Right atrium auricular region (tissue), 2 donors: ENCODE measurements at places on chromosomes 16 and 17. TPM values are rescaled to one million over a fixed set of nuclear protein-coding genes. Genes with fewer than 3 reads are reported as not detected.

The FA2H gene
- not detected for total RNA-seq

DNA sequence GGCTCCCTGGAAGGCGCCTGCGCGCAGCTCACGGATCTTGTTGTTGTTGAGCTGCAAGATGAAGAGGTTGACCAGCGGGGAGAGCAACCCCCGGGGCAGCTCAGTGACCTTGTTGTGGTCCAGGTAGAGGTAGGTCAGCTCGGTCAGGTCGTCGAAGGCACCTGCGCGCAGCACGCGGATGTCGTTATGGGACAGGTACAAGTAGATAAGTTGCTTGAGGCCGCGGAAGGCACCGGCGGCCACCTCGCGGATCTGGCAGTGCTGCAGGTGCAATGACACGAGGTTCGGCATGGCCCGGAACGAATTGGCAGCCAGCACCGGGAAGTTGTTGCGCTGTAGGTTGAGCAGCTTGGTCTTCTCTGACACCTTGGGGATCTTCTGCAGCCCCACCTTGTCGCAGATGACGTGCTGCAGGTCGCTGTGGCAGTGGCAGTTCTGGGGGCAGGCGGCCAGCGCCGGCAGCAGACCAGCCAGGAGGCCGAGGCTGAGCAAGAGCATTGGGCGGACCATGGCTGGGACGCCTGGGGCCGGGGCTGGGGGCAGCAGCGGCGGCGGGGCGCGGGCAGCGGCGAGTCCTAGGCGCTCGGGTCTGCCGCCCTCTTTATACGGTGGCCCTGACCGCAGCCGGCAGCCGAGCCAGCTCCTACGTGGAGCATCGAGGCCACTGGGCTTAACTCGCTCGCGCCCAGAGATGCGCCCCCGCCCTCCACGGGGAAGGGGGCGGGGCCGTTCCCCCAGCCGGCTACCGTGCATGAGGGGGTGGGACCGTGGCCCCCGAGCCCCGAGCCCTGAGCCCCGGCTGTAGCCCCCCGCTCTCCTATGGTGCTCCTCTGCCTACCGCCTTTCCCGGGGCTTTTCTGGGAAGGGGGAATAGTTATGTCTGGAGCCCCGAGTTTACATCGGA lies at the start of gene CHAD:
Gene CHAD (minus strand): TSS at position 577 of the 904 bp plus-strand sequence. CDS start 67 bp downstream, at position 510.
- no peaks in the 10 kb centered on the region for H3K4me1 ChIP-seq
- no peak for DNase-seq
- H3K27ac ChIP-seq, result no peak within 1 kb of the TSS
- peak within 1 kb of the TSS; percentile 27 for H3K4me3 ChIP-seq
- H3K27me3 ChIP-seq, result no peaks in the 10 kb centered on the region

DNA sequence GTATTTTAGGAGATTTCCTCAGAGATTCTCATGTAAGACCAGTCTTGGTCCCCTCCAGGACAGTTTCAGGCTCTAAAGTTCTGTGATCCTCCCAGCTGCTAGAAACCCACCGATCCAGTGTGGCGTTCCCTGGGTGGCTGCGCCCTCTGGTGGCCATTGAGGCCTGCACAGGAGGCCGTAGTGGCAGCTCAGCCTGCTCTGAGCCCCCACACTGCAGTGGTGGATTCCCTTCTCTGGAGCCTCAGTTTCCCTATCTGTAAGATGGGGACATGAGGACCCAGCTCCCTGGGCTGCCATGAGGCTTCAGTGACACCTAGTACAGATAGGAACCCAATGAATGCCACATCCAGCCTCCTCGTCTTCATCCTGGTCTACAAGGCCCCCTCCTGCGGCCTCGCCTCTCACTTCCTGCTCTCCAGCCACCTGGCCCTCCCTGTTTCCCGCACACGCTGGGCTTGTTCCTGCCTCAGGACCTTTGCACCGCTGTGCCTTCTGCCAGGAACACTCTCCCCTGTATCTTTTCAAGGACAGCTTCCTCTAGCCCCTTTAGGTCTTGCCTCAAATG lies 16.5 kb downstream of the CCDC102A start:
- no peak overlapping the region for H3K27ac ChIP-seq
- no peaks in the 10 kb centered on the region for H3K27me3 ChIP-seq
- H3K4me1 ChIP-seq, result peaks cover 3% of the 10 kb centered on the region

The MYH8 gene
- total RNA-seq, result not detected

The LAT gene
- total RNA-seq, result 1.3 TPM

GRCh38 chr16:11613381-11614303 lies 26.9 kb upstream of the LITAF start:
- no peaks in the 10 kb centered on the region for H3K27me3 ChIP-seq
- H3K27ac ChIP-seq, result peak overlapping the region; percentile 36
- no peaks in the 10 kb centered on the region for H3K4me1 ChIP-seq
- no peaks in the 10 kb centered on the region for H3K36me3 ChIP-seq
- DNase-seq, result peak; percentile 81
- H3K4me3 ChIP-seq, result no peak overlapping the region

The MT4 gene
- not detected for total RNA-seq

DNA sequence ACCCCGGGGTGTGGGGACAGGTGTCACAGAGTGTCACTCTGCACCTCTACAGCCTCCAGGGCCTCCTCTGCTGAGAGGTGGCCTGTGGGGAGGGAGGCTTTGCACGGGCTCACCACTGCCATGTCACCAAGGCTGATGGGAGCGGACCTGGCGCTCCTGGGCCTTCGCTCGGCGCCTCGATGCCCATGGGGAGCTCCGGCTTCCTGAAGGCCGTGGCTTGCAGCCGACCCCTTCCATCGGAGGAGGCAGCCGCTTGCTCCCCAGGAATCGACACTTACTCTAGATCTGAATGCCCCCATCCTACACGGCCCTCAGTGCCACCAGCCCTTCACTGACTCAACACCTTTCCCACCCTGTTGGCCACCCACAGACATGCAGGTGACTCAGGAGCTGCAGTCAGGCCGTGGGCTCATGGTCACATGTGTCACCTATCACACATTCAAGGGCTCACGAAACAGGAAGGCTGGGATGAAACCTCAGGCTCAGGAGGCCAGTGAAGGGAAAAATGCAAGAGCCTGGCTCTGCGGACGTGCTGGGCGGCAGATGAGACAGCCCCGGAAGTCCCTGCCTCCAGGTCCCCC lies 11.9 kb downstream of the LGALS3BP start:
- H3K27me3 ChIP-seq, result no peaks in the 10 kb centered on the region
- DNase-seq, result no peak
- H3K4me3 ChIP-seq, result no peak overlapping the region
- H3K4me1 ChIP-seq, result no peaks in the 10 kb centered on the region
- no peak overlapping the region for H3K27ac ChIP-seq
- peaks cover 5% of the 10 kb centered on the region for H3K36me3 ChIP-seq

DNA sequence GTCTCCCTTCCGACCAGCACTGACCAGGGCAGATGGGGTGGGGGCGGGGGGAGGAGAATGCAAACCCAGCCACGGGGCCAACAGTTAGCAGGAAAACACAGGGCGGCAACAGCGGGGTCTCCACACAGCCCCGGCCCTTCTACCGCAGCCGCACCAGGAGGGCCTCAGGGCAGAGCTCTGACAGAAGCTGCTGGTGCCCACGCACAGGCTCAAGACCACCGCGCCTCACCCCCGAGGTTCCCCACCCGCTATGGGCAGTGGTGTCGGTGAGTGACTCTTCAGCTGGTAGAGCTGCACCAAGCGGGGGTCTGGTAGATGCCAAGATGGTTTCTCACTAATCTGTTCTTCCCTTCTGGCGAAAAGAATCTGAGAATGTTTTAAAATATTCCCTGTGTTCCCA lies 16.1 kb downstream of the HAGH start:
- no peaks in the 10 kb centered on the region for H3K27me3 ChIP-seq
- no peak overlapping the region for H3K4me3 ChIP-seq
- peaks cover 51% of the 10 kb centered on the region for H3K36me3 ChIP-seq
- no peak overlapping the region for H3K27ac ChIP-seq

The TP53TG3F gene
- not detected for total RNA-seq

DNA sequence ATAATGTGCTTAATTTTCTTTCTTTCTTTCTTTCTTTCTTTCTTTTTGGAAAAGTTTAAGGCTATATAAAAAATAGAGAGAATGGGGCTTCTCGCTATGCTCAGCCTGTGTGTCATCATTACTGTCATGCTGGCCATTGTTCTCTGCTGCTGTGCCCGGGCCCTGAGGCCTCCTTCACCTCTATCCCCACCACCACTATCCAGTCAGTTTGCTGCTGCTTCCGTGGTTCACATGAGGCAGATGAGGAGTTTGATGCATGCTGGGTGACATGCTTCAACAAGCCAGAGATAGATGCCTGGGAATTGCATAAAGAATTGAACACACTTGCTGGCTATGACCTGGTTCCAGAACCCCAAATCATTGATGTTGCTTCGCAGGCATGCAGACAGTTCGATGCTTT lies 36.3 kb downstream of the PITPNC1 start:
- H3K4me1 ChIP-seq, result no peaks in the 10 kb centered on the region
- no peaks in the 10 kb centered on the region for H3K36me3 ChIP-seq
- H3K4me3 ChIP-seq, result no peak overlapping the region
- DNase-seq, result no peak
- no peaks in the 10 kb centered on the region for H3K27me3 ChIP-seq

DNA sequence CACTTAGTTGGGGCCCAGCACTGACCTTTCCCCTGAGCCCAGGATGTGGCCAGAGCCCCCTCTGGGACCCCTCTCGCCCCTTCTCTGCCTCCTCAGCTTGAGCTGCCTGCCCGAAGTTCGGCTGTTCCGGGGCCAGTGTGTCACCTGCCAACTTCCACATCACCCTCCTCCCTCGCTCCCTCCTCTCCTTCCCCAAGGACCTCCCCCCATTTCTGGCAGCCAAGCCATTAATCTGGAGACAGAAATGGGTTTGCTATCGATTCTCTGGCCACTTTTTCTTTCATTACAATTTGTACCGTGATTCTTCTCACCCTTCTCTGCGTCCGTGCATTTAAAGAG lies 8.8 kb upstream of the ADAM11 start:
- no peaks in the 10 kb centered on the region for H3K36me3 ChIP-seq
- H3K4me3 ChIP-seq, result peak overlapping the region; percentile 20
- H3K27ac ChIP-seq, result peak overlapping the region; percentile 63
- no peak for DNase-seq

DNA sequence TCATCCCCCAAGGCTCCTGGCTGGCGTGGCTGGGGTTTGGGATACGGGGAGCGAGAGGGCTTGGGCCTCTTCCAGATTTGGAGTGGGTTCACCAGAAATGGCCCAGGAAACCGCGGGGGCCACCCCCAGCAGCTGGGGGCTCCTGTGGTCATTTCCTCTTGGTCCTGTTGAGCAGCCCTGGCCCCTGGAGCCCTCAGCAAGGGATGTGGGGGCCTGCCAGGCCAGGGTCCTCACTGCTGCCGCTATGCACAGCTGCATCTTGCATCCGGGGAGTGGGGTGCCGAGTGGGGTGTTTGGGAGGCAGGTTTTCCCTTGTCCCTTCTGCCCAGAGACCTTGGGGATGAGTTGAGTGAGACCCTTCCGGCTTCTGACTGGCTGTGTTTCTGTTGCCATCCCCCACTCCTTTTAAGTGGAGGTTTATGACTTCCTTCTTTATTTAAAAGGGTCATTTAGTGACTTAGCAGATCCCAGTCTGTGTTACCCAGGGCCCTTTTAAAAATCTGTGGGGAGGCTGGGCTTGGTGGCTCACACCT lies 319.8 kb downstream of the SEC14L1 start:
- DNase-seq, result no peak
- H3K4me3 ChIP-seq, result no peak overlapping the region
- no peaks in the 10 kb centered on the region for H3K36me3 ChIP-seq

The RPAIN gene
- 40.7 TPM for total RNA-seq

- H3K27me3 ChIP-seq, result no peaks in the 10 kb centered on the region
- no peaks in the 10 kb centered on the region for H3K36me3 ChIP-seq
- DNase-seq, result no peak
- no peaks in the 10 kb centered on the region for H3K4me1 ChIP-seq
- no peak overlapping the region for H3K4me3 ChIP-seq
These were observed 34.1 kb downstream of the CUEDC1 start for GRCh38 chr17:57920916-57921703.

DNA sequence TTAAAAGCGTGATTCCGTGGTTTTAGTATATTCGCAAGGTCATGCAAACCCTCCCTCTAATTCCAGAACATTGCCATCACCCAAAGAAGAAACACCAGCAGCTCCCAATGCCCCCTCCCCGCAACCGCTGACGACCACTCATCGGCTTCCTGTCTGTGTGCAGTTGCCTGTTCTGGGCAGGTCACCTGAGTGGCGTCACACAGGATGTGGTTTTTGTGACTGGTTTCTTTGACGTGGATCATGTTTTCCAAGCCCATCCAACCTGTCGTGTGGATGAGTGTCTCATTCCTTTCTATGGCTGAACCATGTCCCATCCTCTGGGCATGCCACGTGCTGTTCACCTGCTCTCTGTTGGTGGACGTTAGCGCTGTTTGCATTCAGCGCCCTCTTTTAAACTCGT lies 8.2 kb upstream of the ATP2C2 start:
- no peak overlapping the region for H3K27ac ChIP-seq
- H3K36me3 ChIP-seq, result no peaks in the 10 kb centered on the region
- no peaks in the 10 kb centered on the region for H3K27me3 ChIP-seq
- no peak for DNase-seq
- no peak overlapping the region for H3K4me3 ChIP-seq
- no peaks in the 10 kb centered on the region for H3K4me1 ChIP-seq

DNA sequence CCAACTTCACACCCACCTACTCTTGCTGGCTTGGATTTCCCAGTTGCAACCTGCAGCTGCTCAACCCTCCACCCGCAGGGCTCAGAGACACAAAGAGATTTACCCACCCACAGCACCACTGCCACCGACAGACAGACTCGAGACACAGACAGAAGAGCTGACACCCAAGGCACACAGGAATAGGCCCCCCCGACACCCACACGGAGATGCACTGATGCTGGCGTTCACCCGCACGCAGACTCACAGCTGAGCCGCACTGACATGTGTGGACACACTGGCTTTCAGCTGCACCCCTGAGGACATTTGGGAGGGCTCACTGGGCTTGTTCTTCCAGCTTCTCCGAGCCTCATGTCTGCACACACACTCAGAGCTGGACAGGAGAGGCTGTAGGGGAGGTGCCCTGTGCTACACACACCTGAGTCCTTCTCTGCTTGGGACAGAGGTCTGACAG lies 8.2 kb downstream of the STX1B start:
- no peaks in the 10 kb centered on the region for H3K27me3 ChIP-seq
- no peaks in the 10 kb centered on the region for H3K36me3 ChIP-seq
- H3K4me3 ChIP-seq, result no peak overlapping the region
- H3K27ac ChIP-seq, result no peak overlapping the region

The ZSCAN10 gene
- total RNA-seq, result not detected

The RCVRN gene
- total RNA-seq, result 0.37 TPM

- H3K4me3 ChIP-seq, result no peak overlapping the region
- DNase-seq, result no peak
- no peaks in the 10 kb centered on the region for H3K4me1 ChIP-seq
- no peaks in the 10 kb centered on the region for H3K27me3 ChIP-seq
These were observed 23.0 kb downstream of the ZNF200 start for GRCh38 chr16:3212006-3212405.

GRCh38 chr16:47511882-47512281 lies 50.8 kb downstream of the PHKB start:
- no peaks in the 10 kb centered on the region for H3K27me3 ChIP-seq
- H3K4me3 ChIP-seq, result no peak overlapping the region
- H3K27ac ChIP-seq, result no peak overlapping the region
- no peaks in the 10 kb centered on the region for H3K4me1 ChIP-seq

The CYBA gene
- 82.0 TPM for total RNA-seq

- no peak overlapping the region for H3K4me3 ChIP-seq
- no peak overlapping the region for H3K27ac ChIP-seq
- no peaks in the 10 kb centered on the region for H3K27me3 ChIP-seq
- H3K36me3 ChIP-seq, result no peaks in the 10 kb centered on the region
- no peaks in the 10 kb centered on the region for H3K4me1 ChIP-seq
- no peak for DNase-seq
These were observed 439.2 kb upstream of the ERCC4 start for GRCh38 chr16:13480801-13481200.

GRCh38 chr16:4265676-4266075 lies 7.1 kb downstream of the TFAP4 start:
- H3K36me3 ChIP-seq, result peaks cover 7% of the 10 kb centered on the region
- peaks cover 27% of the 10 kb centered on the region for H3K4me1 ChIP-seq
- H3K27me3 ChIP-seq, result no peaks in the 10 kb centered on the region
- no peak for DNase-seq
- H3K4me3 ChIP-seq, result no peak overlapping the region
- no peak overlapping the region for H3K27ac ChIP-seq

The SPN gene
- 4.5 TPM for total RNA-seq
